Kidney epithelial cell (primary cell): ENCODE measurements at places on chromosomes 16 and 17. TPM values are rescaled to one million over a fixed set of nuclear protein-coding genes. Genes with fewer than 3 reads are reported as not detected.

GRCh38 chr16:74322301-74322710 is 25.7 kb downstream of the PSMD7 start:
- no peak for DNase-seq

DNA sequence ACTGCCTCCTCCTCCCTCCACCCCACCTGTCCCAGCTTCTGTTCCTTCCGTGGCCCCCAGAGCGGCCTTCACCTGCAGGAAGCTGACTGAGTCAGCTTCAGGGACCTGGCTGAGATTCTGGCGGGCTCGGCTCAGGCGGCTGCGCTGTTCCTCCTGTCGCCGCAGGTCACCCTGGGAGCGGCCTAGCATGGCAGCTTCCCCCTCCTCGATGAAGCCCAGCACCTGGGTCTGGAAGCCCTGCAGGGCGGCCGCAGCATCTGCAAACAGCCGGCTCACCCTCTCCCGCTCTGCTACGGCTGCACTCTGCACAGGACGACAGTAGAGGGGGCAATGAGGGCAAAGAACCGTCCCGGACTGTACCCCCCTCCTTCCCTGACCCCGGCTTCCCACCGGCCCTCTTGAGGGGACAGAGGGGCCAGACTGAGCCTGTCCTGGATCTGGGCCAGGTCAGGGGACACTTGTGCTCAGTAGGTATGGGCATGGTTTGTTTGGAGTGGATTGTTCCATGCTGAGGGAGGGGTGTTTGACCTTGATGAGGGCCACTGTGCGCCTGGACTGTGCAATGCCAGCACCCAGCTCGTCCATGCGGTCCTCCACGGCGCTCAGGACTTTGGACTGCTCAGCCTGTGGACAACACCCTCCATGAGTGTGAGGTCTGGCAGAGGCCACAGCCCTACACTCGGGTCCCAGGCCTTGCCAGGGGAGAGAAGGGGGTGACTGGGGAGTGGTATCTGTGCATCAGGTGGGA is 2.0 kb downstream of the TRIM47 start:
- no peak for DNase-seq

The FOXC2 gene
- total RNA-seq: 12.1 and 12.2 TPM in 2 replicates

The NPTX1 gene
- total RNA-seq: 0.07 TPM in 1 of 2 replicates, not detected in the other

The NPW gene
- not detected in 2 replicates for total RNA-seq

The CLEC18A gene
- total RNA-seq: 11.6 and 18.9 TPM in 2 replicates

The GALR2 gene
- total RNA-seq: 0.33 and 0.34 TPM in 2 replicates

DNA sequence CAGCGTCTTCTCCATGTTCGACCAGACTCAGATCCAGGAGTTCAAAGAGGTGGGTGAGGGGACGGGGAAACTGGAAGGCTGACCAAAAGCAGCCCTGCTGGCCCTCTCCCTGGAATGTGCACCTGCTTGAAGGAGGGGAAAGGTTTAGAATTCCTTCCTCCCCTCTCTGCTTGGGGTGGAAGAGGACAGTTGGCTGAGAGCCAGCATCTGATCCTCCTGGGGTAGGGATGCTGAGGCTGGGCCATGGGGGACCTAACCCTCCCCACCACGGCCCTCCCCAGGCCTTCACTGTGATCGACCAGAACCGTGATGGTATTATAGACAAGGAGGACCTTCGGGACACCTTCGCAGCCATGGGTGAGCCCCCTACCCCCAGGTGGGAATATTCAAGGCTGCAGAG is 1.3 kb downstream of the MYL11 start:
- DNase-seq: no peak

DNA sequence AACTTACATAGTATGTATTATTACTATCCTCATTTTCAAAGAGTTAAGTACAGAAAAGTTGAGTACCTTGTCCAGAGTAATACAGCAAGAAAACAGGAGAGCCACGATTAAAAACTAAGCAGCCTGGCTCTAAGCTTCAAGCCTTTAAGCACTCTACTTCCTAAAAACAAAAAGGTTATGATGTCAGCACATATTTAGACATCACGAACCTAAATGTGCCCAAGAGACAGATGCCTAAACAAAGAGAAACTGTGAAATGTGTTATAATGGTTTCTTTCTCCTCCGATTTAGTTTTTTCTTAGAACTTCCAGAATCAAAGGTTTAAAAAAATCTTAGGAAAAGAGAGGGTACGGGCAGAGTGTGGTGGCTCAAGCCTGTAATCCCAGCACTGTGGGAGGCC is 151.0 kb downstream of the VPS53 start:
- no peak for DNase-seq

DNA sequence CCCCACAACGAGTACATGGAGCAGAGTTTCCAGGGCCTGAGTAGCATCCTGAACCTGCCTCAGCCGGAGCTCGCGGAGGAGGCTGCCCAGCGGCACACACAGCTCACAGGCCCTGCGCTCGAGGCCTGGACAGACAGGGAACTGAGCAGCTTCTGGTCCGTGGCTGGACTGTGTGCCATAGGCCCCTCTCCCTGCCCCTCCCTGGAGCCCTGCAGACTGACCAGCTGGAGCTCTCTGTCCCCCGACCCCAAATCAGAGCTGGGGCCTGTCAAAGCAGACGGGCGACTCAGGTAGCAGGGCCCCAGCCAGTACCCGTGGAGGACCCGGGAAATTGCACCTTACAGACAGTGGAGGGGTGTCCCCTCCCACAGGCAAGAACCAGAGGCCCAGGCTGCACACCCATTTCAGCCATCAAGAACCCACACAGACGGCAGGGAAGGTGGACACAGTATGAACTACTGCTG is 13.0 kb downstream of the MRPL27 start:
- no peak for DNase-seq

GRCh38 chr17:10652984-10653659 is 4.0 kb downstream of the MYH3 start:
- DNase-seq: no peak

The C17orf107 gene
- 2.3 and 4.4 TPM in 2 replicates for total RNA-seq

DNA sequence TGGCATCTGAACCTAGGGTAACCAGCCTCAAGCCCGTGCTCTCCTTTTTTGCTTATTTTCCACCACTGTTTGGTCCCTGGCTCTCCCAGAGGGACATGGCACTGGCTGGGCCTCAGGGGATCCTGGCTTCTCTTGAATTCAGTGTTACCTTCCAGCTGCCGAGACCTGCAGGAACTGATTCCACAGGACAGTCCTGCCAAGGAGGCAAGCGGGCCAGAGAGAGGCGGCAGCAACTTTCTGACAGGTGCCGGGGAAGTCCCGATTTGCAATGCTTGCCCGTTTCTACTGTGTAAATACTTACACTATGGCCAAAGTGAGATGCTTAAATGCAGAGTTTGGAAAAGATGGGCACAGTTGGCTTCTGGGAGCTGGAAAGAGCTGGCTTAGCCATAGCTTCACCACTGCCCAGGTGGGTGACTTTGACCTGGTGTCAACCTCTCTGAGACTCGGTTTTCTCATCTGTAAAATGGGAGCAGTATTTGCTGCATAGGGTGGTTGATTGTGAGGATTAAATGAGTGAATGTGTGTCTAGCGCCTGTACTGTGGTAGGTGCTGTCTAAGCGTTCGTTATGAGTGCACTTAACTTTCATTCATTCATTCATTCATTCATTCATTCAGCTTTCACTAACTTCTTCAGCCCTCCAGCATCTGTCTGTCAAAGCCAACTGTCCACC is 124.9 kb downstream of the CMIP start:
- DNase-seq: no peak

- DNase-seq: no peak
Observed at GRCh38 chr17:44191369-44191768, 4.6 kb downstream of the TMUB2 start.

The ADAMTS18 gene
- total RNA-seq: 0.75 and 2.0 TPM in 2 replicates

The RAB26 gene
- total RNA-seq: 0.54 and 0.68 TPM in 2 replicates

GRCh38 chr16:69250081-69250480 is 61.1 kb upstream of the VPS4A start:
- no peak for DNase-seq

GRCh38 chr17:70752966-70753467 is 583.7 kb downstream of the KCNJ2 start:
- no peak for DNase-seq

DNA sequence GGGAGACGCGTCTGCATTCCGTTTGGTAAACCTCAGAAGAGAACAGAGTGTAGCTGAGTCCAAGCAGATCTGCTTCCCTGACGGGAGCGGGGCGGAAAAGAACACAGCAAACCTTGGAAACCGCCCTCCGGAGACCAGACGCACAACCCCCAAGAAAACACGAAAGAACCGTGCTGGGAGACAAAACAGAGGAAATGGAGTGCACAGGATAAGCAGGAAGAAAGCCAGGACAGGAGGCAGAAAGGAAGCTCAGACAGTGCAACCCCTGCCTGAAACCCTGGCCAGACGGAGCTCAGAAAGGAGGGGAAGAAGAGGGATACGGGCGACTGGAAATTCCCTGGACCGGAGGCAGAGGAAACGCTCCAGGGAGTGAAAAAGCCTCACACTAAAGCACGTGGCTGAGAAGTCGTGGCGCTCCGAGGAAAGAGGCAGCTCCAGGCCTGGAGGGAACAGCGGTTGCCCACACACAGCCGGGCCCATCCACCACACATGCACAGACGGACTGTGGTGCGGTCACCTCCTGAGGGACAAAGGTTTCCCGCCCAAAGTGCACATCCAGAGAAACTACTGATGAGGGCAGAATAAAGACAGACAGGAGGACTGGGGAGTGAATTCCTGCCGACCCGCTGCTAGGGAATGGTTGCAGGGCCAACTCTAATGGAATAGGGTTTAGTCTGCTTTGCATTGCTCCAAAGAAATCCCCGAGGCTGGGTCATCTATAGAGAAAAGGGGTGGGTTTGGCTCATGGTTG is 10.2 kb downstream of the DPEP1 start:
- DNase-seq: no peak

The STH gene
- total RNA-seq: not detected in 2 replicates

The CCDC154 gene
- 0.08 and 0.14 TPM in 2 replicates for total RNA-seq
